Stimulated activated CD8-positive, alpha-beta memory T cell treated with anti-CD3 and anti-CD28 coated beads, Interleukin-7, amount 100 ng/mL, for 48 hours (primary cell): ENCODE measurements at places on chromosomes 7 and 10.

- DNase-seq = no peak
Observed at GRCh38 chr10:72862957-72863356, 30.6 kb upstream of the OIT3 start.

- no peak for DNase-seq
Observed at GRCh38 chr7:130922206-130923112, 188.5 kb upstream of the KLF14 start.

DNA sequence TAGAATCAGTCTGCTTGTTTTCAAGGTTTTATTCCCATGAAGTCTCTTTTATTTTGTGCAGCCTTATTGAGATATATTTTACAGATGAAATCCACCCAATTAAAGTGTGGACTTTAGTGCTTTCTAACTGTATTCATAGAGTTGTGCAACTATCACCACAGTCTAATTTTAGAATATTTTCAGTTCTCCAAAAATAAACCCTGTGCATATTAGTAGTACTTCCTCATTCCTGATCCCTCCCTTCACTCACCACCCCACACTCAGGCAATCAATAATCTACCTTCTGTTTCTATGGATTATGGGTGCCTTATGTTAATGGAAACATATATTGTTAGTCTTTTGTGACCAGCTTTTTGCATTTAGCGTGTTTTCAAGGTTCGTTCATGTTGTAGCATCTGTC lies 185.7 kb upstream of the TMEM72 start:
- no peak for DNase-seq

DNA sequence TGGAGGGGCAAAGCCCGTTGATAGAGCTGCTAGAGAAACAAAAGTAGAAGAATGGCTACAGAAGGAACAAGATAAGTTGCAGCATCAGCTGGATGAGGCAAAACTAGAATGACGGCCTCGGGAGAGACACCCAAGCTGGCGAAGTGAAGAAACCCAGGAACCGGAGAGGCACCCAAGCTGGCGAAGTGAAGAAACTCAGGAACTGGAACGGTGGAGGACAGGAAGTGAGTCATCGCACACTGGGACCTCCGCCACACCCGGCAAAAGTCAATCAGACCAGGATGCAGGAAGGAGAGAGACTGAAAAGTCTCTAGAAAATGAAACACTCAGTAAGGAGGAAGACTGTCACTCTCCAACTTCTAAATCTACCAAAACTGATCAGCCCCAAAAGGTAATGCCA lies 133.0 kb upstream of the NEBL start:
- no peak for DNase-seq

DNA sequence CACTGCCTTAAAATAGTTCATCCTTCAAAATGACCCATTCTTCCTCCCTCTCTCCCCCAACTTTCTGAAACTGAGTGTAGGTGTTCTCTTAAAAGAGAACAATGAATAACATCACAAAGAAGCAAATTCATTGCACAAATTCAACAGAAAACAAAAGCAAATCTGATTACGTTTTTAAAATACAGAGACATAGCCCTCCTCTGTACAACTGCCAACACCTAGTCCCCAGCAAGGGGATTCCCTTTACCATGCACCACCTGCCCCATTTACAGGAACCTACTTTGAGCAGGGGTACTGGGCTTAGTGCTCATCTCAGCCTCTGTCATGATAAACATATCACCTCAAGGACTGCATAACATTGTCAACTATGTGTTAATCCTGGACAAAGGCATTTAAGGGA lies 302.8 kb upstream of the AOAH start:
- no peak for DNase-seq

DNA sequence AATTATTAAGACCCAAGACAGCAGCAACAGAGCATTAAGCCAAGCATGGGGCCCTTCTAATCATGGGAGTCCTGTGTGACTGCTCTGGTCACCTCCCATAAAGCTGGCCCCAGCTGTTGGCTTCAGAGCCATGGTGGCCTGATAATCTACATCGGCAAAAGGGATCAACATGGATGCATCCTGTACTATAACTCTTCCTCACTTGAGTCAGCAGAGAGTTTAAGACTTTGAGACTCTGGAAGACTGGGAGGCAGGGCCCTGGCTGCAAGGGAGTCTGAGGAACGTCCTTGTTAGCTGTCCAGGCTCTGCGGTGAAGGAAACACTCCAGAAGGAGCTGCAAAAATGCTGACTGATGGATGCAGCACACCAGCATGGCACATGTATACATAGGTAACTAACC lies 95.0 kb upstream of the KIAA1217 start:
- no peak for DNase-seq

DNA sequence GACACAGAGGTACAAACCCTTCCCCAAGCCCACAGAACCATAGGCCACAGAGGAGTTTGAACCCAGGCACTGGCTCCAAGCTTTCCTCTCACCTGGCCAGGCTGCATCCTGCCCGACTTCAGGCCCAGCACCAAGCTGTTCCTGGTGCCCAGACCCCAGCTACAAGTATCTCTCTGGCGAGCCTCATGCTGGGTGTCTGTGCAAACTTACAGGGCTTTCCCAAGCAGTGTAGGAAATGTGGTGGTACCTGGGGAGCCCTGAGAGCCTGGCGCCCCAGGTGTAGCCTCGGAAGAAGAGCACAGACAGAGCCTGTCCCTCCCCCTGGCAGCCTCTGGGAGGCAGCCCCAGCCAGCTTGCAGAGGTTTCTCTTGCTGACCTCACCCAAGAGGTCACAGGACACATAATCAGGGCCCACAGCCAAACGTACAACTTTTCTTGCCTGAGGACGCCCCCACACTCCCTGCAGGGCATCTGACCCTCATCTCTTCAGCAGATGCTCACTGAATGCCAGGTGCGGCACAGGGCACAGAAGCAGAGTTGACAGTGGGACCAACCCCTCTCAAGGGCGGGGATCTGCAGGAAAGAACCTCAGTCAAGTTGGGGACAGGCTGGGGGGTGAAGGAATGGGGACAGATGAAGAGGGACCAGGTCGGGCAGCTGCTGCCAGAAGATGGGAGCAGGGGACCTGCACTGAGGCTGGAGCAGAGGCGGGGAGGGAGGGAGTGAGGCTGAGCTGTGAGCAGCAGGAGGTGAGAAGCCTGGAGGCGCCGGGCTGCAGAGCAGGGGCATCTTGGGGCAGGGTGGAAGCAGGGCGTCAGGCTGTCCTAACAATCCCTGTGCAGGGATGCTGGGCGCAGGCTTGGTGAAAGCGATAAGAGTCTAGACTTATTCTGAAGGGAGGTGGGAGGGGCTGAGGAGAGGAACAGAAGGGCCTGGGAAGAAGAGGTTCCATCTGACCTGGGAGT lies 16.3 kb upstream of the MYL7 start:
- no peak for DNase-seq

GRCh38 chr7:106865130-106866041 lies at the start of gene PIK3CG:
Gene PIK3CG, plus strand, starts transcription at chr7:106865282. Its CDS starts 2,280 bp downstream, at chr7:106867562.
- no peak for DNase-seq
